ENCODE measurements at places on chromosomes 12 and 14.

DNA sequence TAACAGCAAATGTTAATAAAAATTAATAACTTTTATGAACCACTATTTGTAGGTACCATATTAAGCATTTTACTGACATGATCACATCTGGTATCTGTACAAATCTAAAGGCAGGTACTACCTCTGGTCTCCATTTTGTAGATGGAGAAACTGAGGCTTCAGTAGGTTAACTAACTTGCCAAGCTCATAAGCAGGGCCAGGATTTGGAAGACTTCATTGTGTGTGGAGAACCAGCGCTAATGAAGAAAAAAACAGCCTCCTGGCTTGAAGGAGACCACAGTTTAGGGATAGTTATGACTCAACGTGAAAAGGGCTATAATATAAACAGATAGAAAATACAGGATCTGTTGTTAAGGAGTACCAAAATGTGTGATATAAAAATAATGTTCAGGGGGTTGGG is 1.0 kb downstream of the NUP37 start:
- DNase-seq = no peak

DNA sequence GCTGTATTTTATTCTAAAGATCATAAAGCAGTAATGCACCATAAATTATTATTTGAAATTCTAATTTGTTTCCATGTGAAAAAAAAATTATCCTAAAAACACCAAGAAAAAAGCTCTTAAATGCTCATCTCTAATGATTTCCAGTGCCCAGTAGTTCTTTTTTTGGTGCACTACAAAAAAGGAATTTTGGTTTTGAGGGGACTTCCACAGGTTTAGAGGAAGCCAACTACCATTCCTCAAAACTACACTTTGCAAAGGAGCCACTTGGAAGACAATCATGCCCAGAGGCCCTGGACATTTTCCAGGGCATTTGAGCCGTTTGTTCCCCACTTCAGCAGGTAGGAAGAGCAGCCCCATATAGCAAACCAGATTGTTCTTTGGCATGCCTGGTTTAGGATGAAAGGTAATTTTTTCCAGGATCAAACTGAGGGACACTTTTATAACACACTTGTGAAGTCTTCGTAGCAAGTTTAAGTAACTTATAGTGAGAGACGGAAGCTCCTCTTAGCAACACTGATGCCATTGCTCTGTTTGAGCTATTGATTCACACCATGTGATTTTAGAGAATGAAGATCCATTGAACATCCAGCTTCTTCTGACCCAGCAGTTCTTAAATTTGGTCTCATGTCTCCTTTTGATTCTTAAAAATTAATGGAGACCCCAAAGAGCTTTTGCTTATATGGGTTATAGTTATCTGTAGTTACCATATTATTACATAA is 187.9 kb downstream of the ETV6 start:
- DNase-seq = no peak

- no peak for DNase-seq
These were observed 106.4 kb upstream of the SRRM4 start for GRCh38 chr12:118874698-118875548.

- no peak for DNase-seq
These were observed 27.0 kb downstream of the SENP1 start for GRCh38 chr12:48078901-48079300.

DNA sequence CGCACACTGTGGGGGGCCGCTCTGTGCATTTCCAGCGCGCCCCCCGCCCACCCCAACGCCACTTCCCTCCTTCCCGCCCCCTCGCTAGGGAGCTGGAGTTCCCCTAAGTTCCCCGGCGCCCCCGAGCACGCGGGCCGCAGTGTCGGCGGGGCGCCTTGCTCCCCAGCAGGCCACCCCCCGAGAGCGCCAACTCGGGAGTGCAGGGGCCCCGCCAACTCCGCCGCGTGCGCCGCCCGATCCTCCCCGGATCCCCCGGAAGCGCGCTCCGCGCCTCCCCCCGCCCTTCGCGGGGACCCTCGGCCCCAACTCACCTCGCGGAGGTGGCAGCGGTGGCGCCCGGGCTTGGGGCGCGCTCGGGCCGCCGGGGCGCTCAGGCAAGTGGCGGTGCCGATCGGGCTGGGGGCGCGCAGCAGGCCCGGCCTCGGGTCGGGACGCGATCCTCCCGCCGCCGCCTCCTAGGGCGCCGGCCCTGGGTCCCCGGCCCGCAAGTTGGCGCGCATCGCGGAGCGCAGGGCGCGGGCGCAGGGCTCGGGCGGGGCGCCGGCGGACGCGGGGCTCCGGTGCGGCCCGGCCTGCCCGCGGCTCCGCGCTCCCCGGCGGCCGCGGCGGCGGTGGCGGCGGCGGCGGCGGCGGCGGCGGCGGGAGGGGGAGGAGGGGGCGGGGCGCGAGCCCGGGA is at the start of gene NCOR2:
Gene NCOR2 (minus strand): TSS at position 616 of the 676 bp plus-strand sequence. CDS start 72,361 bp downstream, outside the sequence.
- peak; percentile 78 for DNase-seq

GRCh38 chr12:107079172-107080011 is 14.0 kb downstream of the CRY1 start:
- no peak for DNase-seq

All from 8988T (cell line).